Immature natural killer cell (primary cell): ENCODE measurements at places on chromosomes 16 and 17.

DNA sequence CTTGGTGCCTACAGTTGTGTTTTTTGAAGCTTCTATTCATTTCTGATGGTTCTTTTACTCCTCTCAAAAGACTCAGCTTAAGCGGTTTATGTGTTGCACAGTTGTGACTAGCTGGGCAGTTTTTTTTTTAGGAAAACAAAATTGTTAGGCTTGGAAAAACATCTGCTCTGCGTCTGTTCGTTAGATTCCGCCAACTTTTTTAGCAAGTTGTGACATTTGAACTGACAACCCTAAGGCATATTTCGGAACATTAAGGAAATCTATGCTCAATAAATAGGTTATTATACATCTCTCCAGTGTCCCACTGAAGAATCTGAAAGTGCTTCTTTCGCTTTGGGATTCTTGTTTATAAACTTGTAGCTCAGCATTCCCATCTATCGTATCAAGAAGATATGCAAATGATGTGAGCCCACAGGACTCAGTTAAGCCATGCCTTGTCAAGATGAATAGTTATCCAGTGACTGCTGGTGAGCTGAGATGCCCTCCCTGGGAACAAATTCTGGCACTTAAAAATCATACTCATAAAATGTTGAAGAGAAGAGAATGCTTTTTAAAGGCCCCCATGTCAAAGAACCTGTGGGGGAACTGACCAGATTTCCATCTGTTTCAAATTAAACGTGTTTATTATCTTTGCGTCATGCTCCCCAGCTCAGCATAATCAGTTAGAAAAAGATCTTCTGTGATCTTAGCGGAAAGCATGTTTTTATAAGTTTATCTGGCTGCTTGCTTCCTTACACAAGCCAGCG lies 109.0 kb upstream of the FAM20A start:
- no peak for DNase-seq

DNA sequence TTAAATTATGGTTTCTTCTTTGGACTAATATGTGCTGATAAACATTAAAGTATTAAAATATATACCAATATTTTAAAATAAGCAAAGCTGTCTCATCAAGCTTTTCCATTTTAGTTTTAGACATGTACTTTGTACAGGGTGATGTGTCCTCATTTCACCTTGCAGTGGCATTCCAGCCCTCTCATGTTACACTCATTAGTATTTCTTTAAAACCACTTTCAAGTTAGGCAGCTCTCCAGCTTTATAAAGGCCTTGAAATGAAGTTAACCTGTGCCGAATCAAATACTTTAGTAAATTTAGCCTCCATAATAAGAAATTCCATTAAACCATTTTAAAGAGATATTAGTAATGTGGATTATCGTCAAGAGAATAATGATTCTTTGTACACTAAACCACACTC lies 107.6 kb upstream of the HLF start:
- no peak for DNase-seq

- DNase-seq = no peak
These were observed 128.3 kb downstream of the CCDC144A start for GRCh38 chr17:16818340-16818739.

- DNase-seq = no peak
These were observed 104.2 kb downstream of the ADCY9 start for GRCh38 chr16:4011940-4012629.

GRCh38 chr16:77116856-77117255 lies 74.1 kb upstream of the MON1B start:
- no peak for DNase-seq

- no peak for DNase-seq
These were observed 73.3 kb downstream of the N4BP1 start for GRCh38 chr16:48536614-48537200.

GRCh38 chr17:50922721-50923405 lies 56.7 kb upstream of the TOB1 start:
- no peak for DNase-seq

DNA sequence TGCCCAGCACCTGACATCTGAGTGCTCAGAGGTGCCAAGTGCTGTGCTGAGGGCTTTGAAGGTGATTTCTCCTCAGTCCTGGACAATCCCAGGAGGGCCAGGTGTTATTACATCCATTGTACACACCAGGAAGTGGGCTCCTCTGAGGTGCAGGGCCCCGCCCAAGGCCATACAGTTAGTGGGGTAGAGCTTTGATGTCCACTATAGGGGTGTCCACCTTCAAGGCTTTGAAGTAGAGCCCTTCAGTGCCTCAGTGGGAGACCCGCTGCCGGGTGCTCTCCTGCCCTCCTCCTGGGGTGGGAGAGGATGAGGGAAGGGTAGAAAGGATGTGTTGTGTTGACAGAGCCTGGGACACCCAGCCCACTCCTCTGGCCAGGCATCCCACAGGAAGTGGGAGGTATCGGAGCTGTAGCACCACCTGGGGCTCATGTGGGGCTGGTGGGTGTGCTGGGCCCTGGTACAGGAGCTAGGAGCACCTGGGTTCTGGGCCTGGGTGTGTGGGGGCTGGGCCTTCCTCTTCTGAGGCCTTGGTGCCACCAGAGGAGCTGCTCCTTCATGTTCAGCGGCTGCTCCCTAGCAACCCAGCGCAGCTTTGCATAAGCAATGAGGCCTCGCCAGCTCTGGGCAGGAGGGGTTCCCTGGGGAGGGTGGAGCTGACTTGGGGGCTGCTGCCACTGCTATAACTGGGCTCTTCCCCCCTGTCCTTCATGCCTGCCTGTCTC lies 7.4 kb downstream of the LASP1 start:
- DNase-seq = no peak

DNA sequence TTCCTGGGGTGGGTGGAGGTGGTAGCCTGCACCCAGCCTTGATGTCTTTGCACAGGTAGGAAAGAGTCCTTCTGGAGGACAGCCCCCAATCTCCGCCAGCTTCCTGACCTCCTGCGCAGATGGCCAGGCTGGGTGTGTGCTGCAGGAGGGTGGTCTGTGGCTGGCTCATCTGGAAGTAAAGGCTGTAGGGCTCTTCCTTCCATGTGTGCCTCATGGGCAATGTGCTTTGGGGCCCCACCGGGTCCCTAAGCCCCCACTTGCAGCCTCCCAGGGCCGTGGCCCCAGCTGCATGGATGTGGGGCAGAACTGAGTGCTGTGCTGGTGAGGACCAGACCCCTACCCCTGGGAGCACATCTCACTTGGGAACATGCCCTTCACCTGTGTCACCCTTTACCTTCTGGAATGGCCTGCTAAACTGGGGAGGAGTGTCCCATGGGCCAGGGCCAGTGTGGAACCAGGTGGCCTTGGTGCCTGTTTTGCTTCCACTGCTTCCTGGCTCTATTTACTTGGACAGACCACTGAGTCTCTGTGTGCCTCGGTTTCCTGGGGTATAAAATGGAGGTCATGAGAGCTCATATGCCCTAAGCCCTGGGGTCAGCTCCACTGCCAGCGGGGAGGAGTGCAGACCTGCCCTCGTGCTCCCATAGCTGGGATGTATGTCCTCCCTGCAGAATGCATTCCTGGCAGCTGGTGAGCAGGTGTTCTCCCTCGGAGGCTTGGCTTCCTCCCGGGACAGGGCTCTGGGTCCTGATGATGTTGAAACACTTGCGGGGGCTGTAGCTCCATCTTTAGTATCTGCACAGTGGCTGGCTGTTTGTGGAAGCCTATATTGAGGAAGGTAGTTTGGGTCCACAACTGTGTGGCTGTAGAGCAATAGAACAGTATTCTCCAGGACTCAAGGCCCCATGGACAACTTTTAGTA lies 18.0 kb downstream of the MPRIP start:
- DNase-seq = no peak

DNA sequence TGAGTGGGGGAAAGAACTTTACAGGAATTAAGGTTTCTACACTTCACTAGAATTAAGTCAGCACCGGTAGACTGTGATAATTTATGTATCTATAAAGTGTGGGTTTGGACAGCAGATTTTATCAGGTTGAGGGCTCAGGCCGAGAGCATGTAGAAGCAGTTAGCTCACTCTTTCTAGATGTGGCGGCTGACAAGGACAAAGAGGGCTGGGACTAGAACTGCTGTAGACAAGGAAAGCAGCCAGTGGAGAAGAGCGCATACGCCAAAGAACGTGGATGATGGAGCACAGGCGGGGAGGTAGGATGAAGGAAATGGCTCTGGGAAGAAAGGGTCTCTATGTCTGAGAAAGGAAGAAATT lies 504 bp upstream of the GOSR1 start:
- DNase-seq = no peak

DNA sequence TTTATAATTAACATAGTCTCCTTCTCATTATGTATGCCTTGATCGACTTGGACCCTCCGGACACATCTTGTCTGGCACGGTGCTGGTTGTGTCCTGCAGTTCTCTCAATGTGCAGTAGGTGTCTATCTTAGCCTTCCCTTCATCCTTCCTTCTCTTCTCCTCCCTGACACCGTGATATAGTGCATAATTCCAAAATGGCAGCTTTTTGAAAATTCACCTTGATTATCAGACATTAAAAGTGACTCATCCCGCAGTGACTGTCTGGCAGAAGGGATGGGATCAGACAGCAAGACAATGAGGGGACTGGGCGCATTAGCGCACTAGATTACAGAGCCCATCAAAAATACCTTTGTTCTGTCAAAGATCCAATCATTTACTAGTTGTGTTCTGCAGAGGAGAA lies 70.0 kb upstream of the PMFBP1 start:
- no peak for DNase-seq

DNA sequence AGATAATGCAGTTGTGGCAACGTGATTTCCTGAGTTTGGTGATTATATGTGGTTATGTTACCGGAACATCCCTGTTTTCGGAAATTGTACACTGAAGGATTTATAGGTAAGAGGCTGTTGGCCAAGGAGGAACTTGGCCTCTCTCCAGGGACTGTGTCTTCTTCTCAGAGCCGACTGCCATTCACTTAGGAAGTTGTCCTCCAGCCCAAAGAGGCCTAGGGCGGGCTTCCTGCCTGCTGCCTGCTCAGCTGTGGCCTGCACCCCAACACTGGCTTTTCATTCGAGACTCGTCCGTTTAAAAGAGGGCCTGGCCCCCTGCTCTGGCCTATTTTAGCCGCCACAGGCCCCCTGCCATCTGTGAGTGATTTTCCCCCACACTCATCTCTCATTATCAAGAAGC lies 64.3 kb downstream of the ZDHHC7 start:
- DNase-seq = no peak

DNA sequence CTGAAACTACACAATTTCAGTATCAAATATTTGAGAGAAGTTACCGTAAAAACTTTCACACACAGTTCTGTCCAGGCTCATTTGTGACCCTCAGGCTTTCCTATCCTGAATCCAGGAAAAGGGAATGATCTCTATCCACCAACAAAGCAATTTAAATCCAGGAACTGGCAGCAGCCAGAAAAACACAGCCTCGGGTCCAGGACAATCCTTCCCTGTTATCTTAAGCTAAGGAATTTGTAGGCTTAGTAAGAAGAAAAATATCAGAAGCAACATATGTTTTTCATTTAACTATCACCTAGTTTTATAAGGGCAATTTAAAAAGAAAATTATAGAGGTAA lies 47.1 kb downstream of the TEX2 start:
- no peak for DNase-seq

DNA sequence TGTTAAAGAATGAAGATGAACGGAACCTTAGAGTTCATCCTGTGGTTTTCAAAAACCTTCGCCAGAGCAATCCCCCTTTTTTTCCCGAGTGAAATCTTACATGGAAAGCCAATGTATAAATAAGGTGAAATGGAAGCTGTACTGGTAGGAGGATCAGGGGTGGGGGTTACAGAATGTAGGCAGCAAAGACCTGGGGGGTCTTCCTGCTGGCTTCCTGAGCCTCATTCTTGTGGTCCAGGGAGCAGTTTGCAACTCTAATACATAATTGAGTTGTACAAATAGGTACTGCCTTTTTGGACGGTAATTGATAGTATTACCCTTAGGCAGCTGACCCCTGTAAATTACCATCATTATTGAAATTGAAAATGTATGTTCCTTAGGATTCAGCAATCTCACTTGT lies 34.1 kb downstream of the KSR1 start:
- no peak for DNase-seq

- no peak for DNase-seq
These were observed 161.2 kb upstream of the IRX3 start for GRCh38 chr16:54447576-54448440.

GRCh38 chr17:63358111-63358839 lies 87.8 kb downstream of the CYB561 start:
- no peak for DNase-seq

DNA sequence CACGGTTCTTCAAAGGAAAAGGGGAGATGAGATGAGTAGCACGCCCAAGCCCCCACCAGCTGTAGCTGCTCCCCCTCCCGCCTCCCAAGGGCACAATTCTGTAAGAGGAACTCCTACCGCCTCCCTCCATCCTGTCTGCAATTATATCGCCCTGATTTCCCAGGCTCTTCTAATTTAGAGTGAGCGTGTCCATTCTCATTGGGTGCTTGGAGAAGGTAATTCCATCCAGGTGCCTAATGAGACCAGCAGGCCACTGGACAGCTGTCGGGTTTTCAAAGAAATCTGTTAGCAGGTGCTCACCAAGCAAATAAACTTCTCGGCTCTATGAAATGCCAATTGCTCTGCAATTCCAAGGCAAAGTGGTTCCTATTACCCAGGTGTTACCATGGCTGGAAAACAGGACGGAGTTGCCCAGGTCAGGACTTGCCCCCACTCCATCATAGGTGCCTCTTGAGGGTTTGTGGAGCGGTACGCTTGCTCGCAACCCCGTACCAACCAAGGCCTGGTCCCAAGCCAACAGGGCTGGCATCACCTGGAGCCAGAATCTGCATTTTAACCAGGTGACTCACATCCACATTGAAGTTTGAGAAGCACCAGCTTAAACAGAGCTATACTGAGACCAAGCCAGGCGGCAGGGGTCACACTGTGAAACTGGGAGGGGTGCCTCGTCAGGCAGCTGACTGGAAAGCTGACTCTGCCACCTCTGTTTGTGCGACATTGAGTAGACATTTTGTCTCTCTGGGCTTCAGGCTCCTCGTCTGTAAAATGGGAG lies 16.5 kb upstream of the MEAK7 start:
- DNase-seq = no peak

- DNase-seq = no peak
These were observed 300.2 kb downstream of the IRF8 start for GRCh38 chr16:86199182-86199581.

DNA sequence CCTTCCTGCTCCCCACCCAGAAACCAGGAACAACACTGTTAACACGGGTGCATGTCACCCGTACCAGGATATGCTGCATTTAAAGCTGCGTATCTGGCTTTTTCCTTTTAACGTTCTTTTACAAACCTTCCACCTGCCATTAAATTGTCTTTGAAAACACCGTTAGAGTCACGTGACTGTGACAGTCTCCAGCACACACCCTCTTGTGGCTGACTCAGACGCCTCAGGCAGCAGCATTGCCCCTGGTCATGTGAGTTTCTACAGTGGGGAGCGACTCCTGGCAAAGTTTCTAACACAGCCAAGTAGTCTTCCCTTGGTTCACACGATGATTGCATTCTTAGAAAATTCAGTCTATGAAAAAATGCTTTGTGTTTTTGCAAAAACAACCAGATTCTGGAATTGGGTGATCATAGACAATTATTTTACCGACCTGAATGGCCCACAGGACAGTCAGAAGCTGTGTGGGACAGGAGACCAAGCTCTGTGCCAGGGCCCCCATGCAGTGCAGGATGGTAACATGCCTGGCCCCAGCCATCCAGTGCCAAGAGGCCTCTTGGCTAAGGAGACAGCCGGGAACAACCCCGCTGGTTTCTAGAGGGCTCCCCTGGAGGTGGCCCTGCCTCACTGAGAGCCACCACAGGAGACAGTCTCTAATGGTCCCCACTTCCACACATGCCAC lies 199.1 kb downstream of the KATNIP start:
- DNase-seq = peak; percentile 16
